ENCODE measurements at places on chromosomes 5 and 9.

GRCh38 chr9:27432308-27432707, 91.8 kb upstream of the IFNK start:
- DNase-seq, result no peak

DNA sequence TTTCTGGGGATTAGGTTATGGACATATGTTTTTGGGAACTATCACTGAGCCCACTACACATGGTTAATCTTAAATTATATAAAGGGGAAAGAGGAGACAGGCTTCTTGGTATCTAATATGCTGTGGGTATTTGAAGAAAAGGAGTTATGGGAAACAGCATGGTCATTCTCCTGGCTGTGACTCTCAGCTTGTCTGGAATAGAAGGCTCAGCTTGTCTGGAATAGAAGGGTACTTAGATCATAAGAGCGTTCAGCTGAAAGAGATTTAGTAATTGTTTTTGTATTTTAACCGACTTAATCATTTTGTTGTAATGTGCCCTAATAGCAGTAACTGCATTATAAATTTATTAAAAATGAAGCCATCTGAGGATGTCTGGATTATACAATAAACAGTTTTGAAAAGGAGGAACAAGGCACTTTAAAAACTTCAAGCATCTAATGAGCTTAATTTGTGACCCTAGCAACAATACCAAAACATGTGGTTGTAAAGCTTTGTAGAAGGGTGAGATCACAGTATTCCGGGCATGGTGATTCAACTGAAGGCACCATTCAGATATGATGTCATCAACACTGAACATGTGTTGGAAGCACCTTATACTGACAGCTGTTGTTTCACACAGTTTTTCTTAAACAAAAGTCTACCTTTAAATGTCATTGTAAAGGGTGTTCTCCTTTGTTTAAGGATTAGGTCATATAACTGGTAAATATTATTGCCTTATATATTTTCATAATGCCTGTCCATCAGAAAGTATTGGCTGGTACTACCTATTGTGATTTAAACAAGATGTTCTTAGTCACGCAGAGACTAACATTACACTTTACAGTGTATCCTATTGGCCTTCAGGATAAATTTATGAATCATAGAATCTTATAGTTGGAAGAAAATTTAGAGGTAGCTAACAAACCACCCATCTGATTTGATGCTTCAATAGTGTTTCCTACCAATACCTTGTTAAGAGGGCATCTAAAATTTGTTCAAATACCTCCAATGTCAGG, 2174.1 kb upstream of the WWC1 start:
- DNase-seq, result no peak

GRCh38 chr9:129929496-129930125, 94.4 kb downstream of the USP20 start:
- no peak for DNase-seq

DNA sequence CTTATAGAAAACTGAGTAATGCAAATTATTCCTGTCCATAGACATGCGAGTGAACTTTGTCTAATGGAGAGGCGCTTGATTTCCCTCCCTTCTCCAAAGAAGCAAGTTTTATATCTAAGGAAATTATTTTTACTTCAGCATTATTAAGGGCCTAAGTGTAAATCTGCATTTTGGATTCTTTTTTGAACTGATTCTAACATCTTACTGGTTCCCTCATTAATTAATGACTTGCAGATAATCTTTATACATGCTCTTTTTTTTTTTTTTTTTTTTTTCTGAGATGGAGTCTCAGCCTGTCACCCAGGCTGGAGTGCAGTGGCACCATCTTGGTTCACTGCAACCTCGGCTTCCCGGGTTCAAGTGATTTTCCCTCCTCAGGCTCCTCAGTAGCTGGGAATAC, 209.5 kb downstream of the TLE4 start:
- no peak for DNase-seq

GRCh38 chr5:124654418-124654817, 92.0 kb downstream of the ZNF608 start:
- DNase-seq, result no peak

DNA sequence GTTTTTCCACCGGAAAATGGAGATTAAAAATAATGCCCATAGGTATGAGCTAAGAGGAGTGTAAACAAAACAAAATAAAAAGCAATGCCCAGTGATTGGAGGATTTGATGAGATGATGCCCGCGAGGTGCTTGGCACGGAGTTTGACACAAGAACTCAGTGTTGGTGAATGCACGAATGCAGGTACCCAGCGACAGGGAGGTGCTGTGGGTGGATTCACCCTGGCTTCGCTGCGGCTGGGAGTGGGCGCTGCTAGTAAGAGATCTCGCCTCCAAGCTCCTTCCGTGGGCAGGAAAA, 526 bp upstream of the STXBP1 start:
- no peak for DNase-seq

DNA sequence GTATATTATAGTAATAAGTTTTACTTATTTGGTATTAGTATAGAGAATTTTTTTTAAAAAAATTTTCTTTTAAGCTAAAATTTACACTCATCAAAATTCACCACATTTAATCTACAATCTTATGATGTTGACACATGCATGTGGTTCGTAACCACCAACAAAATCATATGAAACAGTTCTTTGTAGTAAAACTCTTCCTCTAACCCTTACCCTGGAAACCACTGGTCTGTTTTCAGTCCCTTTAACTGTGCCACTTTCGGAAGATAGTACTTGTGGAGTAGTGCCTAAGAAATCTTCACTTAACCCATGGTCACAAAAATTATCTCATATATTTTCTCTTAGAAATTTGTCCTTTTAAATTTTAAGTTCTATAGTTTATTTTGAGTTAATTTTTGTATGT, 1498.8 kb downstream of the MAT2B start:
- DNase-seq, result no peak

GRCh38 chr5:87313216-87313615, 45.5 kb downstream of the RASA1 start:
- no peak for DNase-seq

DNA sequence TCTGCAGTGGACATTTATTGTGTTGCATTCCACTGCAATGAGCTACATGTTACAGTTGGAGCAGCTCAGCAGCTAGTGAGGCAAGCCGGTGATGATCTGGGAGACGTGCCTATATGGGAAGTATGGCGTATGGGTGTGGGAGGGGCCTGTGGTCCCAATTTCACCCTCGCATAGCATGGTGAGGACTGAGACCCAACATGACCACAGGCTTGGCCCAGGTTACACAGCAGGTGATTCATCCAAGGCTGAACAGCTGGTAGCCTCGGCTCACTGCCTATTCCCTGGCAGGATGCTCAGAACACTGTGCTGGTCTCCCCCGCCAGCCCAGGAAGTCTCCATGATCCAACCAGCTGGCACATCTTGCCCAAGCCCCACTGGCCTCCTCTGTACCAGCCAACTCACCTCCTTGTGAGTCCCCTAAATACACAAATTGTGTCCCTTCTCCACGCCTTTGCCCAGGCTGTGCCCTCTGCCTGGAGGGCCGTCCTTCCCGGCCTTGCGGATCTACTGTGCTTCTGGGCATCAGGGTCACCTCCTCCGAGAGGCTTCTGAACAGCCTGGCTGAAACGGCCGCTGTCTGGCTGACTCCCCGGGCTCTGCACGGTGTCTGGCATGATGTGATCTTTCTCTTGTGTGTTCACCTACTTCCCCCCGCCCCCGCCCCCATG, 81.4 kb downstream of the NSUN2 start:
- no peak for DNase-seq

DNA sequence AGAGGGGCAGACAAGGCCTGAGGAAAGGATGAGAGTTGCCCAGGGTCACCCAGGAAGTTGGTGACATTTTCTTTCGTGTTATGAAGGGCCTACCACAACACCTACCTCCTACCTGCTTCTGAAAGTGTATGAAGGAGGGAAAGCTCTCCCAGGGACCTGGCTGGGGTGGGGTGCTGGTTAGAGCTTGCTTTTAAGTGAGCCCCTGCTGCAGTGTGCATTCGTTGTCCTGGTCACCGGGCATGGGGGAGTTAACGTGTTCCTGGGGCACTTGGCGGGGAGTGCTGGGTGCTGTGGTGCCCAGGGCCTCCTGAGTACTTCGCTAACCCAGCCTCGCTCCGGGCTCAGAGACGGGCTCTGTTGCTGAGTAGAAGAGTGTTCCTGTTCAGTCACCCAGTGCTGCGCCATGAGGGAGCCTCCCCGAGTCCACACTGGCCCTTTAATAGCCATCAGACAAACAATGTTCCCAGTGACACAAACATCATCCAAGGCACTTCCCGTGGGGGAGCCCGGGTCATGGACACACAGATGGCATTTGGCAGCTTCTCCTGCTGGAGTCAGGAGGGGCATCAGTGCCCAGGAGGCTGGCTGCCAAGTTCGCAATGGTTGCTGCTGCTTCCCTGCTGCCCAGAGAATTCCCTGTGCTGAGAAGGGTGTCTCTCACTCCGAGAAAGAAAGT, 85.7 kb downstream of the AMBP start:
- no peak for DNase-seq

DNA sequence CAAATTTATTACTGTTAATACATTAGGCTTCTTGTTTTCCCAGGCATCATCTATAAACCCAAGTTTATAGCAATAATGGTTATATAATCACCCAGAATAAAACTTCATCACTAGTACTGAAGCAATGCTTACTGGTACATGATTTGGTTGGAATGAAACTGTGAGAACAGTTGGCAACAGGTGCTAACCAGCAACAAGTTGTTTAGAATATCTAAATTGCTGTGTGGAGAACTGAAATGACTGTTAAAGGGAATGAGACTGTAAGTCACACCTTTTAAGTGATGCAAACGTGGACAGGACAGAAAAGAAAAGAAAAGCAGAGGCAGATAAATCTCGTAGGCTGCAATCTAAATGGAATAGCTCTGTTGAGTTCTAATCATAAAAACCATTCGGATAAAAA, 2.5 kb downstream of the YIPF5 start:
- DNase-seq, result no peak

GRCh38 chr9:113622600-113623400, 159.3 kb downstream of the RGS3 start:
- DNase-seq, result no peak

DNA sequence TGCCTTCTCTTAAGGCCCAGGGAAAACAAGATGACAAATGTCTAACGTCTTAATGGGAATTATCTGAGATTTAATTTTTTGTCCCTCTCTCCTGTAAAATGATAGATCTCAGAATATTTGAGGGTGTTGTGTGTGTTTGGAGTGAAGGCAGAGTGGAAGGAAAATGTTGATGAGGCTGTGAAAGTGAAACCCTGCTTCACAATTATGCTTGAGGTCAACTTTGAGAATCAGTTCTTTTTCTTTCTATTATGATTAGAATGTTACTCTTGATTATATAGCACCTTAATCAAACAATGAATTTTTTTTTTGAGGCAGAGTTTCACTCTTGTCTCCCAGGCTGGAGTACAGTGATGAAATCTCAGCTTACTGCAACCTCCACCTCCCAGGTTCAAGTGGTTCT, 5.5 kb upstream of the LOX start:
- DNase-seq, result no peak

- no peak for DNase-seq
Measured at GRCh38 chr5:35143841-35144240, 86.4 kb downstream of the PRLR start.

GRCh38 chr9:34589636-34590380, at the start of gene CNTFR:
CNTFR (minus strand) TSS chr9:34589724; CDS start chr9:34568981, 20,743 bp downstream.
- no peak for DNase-seq

DNA sequence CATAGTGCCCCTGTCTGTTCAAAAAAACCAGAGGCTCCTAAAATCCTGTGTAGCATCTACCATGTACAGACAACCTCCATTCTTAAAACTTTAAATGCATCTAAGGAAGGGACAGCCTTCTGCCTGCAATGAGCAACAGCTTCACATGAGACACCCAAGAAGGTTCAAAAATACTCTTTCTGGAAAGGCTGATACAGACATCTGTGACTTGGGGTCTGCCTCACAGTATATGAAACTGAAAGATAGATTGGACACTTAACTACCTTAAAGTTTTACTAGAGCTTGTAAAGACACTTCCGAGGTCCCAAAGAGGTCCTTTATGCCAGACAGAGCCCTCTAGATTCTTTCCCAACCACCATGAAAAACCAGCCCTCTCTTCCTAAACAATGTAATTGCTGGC, 28.2 kb upstream of the CATSPER3 start:
- DNase-seq, result no peak

DNA sequence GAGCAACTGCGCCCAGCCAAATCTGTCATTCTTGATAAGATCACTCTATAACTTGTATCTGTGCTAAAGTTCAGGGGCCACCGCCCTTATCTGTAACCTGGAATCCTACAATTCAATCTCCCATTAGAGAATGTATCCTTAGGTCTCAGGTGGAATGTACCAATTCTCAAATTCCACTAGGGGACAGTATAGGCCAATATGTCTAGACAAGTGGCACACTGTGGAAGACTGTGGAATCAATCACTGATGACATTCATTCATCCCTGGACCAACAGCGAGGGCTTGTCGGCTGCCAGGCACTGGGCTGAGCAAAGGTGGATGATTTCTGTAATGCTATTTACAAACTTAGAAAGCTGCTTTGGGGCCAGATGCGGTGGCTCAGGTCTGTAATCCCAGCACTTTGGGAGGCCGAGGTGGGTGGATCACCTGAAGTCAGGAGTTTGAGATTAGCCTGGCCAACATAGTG, 28.7 kb upstream of the MEGF9 start:
- DNase-seq, result no peak

- no peak for DNase-seq
Measured at GRCh38 chr5:67222243-67223025, 25.8 kb upstream of the CD180 start.

Measured in stimulated activated CD8-positive, alpha-beta memory T cell treated with anti-CD3 and anti-CD28 coated beads, Interleukin-12 subunit alpha, Interleukin-12 subunit beta, amount 100 ng/mL, for 1 hour (primary cell).